ENCODE measurements at places on chromosomes 12 and 14.

- peak; percentile 15 for DNase-seq
These were observed 49.0 kb downstream of the NTF3 start for GRCh38 chr12:5480938-5481303.

DNA sequence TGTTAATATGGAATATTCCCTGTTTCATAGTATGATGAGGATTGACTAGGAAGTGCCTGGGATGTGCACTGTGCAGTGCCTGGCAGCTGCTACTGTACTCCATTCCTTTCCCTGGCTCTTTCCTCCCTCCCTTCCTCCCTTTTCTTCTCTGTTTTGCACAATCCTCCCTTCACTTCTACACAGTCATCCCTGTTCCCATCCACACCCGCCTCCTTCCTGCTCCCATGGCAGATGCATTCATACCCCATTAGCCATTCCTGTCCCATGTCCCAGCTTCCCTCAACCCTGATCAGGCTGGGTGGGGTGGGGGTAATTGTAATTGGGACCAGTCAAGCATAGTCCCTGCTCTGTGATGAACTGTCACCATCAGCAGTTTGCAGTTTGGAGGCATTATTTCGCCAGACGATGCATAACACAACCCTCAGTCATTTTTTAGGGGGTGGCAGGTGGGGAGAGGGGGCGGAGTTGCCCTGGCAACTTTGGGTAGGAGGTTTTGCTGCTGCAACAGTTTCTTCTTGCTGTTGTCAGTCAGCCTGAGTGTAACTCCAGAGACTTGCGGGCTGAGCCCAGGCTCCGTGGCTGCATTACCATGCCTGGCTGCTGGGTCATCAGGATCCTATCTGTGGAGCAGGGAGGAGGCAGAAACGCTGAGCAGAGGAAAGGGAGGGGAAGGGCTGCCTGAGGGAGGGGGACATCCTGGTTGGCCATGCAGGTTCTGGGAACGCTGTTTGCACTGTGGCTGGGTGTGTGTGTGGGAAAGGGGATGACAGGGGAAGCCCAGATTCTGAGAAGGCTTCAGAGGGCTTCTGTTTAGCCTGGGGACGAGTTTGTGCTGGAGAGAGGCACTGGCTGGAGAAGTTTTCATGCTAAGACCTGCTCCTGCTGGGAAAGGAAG is 4.1 kb upstream of the KRT84 start:
- no peak for DNase-seq

DNA sequence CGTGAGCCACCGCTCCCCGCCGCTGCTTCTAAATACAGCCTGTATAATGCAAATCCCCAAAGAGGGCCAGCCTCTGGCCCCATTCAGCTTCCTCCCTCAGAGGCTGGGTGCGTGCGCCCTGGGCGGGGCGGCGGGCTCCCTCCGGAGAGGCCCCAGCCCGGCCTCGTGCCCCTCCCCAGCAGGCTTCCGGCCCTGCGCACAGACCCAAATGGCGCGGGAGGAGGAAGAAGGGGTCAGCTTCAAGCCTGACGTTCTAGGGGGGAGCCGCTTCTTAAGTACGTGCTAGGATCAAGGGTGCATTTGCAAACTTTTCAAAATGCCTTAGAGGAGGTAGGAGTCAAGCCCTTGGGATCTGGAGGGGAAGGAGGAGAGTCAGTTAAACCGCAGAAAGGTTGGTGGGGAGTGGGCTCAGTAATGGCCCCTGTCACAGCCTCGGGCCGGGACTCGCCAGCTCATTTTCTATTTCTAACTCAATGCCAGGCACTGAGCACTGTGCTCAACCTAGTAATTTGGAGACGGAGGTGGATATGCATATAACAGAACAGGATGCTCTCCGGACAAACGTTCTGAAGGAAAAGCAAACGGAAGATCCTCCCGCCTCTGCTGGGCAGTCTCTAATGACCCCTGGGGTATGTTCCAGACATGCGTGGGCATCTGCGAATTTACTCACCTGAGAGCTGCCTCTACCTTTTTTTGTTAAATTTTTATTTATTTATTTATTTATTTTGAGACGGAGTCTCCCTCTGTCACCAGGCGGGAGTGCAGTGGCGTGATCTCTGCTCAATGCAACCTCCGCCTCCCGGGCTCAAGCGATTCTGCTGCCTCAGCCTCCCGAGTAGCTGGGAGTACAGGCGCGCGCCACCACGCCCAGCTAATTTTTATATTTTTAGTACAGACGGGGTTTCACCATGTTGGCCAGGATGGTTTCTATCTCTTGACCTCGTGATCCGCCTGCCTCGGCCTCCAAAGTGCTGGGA is 32.3 kb downstream of the NINJ2 start:
- DNase-seq, result no peak

DNA sequence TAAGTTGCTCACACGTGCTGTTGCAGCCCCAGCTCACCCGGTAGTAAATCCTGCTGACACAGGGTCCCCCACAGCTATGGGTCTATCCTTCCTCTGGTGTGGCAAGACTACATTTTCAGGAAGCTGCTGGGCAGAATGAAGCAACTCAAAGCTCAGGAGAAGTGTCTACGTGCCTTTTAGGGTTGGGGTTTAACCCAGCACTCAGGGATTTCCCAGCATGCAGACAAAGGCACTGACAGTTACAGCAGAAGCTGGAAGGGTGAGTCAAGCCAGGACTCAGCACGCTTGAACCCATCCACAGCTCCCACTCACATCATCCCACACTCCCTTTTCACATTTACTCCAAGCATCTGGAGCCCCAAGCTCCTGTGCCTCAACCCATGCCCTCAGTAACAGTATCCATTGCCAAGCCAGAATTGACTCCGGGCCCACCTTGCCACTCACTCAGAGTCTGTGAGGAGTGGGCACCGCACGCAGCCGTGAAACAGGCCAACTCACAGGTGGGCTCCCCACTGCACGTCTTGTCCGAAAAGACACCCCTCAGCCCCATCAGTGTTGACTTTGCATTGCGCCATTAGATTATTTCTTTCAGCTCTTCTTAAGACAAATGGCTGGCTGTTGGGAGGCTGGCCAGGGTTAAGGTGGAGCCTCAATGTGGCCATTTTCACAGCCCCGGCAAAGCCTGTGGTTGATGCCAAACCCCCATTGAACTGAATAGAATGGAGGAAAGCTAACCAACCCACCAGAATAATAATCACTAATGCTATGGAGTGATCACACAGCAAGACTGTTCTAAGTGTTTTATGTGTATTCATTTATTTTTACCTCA is 59.6 kb downstream of the ZFP36L1 start:
- no peak for DNase-seq

DNA sequence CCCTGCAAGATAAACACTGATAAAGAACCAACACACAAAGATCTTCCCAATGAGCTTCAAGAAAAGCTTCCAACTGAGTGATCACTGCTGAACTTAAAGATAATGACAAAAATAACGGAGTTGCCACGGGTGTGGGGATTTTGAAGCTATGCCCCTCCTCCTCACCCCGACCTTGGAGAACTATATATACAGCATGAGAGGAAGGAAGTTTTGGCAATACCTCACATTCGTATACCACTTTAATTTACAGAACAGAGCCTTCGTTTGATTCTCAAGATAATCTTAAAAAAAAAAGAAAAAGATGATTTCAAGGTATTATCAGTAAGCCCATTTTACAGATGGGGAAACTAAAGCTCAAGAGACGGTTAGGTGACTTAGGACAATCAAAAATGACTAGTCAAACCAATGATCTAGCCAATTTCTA is 715 bp downstream of the NEK9 start:
- no peak for DNase-seq

DNA sequence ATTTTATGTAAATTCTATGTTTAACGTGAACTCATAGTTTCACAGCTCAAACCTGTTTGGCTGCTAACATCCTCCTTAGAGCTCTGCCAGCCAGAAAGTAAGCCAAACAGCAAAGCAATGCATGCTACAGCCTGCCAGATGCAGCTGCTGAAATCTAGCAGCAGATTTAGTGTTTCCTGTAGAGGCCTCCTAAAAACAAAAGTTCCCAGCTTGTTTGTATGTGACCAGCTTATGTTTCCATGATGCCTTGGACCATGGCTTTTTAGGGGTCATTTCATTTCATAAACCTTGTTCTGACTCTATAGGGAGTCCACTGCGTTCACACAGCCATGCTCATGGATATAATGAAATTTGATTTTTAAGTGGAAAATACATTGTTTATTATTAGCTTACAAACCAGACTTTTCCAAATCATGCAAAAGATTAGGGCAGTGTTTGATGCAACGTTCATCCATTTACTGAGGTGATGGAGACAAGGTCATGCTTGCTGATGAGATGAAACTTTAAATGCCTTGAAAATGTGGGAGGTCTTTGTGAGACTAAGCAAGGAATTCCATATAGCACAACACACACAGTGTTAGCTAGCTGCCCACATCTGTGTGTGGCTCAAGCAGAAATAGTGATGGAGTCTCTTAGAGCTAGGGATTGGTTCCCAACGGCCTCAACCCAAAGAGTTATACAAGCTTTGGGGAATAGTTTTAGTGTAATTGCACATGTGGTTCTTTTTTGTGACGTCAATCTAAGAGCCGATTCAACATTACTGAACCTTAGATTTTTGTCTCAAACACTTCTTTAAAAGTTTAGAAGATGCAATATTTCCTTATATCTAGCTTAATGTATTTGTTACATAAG is 157.5 kb upstream of the LRIG3 start:
- DNase-seq, result no peak

GRCh38 chr12:7078163-7078562 is 14.1 kb downstream of the C1R start:
- no peak for DNase-seq

Measured in NCI-H748 treated with DMSO at 0.1 percent for 48 hours (cell line).